ENCODE measurements at places on chromosomes 3 and 15.

DNA sequence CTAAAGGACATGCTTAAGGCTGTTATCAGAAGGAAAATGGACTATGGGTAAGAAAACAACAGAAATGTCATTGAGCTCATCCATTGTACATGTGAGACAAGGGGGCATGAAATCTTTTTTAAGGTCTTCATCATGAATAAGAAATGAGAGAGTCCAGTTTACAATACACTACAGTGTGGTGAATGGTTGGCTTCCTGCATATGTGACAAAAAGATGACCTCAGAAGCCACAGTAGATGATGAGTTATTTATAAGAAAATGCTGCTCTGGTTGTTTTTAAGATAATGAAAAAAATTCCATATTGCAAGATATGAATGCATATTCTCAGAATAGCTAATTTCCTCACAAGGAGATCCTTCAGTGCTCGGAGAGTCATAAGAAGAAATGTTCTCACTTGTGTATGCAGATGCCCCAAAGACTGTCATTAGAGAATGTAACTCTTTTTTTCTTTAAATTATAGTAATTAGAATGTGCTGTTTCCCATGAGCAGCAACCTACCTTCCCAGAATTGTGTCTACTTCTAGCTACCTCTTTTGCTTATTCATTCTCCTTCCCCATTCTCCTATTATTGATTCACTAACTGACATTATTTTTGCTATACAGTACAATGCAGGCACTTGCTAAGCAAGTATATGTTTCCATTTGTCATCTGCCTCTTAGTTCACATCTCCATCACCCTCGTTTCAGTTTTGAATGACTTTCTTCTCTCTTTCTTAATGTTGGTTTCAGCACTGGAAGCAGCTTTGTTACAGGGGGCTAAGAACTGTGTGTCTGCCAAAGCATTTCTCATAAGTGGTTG lies 152.0 kb upstream of the PEX5L start:
- DNase-seq = no peak

- no peak for DNase-seq
Observed at GRCh38 chr3:76976996-76977395, 62.9 kb upstream of the ROBO2 start.

DNA sequence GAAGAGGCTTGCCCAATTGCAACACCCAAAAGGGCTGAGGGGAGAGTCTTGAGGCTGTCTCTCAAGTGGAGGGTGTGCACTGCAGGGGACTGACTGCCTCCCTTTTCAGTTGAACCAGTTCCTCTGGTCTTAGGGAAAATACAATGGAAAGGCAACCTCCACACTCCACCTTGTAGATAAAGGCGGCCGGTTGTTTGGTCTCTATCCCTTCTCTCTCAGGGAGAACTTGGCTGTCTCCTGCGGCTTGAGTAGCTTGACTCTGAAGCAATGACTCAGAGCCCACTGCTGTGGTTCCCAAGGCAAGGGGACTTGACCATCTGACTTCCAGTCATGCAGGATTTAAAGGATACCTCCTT lies 143.2 kb upstream of the UMPS start:
- no peak for DNase-seq

DNA sequence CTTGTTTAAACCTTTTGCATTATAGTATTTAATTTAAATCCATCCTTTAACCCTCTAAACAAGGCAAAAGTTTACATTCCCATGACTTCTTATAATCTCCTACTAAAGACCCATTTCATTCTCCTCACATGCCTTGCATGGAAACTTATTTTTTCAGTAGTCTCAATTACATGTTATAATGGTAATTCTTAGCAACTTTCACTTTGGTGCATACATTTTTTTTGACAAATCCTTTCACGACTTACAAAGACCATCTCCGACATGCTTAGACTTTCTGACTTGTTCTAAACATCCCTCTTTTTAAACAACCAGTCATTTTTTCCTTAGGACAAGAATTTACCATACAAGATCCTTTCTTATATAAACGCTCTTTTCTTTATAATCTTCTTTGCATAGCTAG lies 615.4 kb upstream of the GBE1 start:
- DNase-seq = no peak

DNA sequence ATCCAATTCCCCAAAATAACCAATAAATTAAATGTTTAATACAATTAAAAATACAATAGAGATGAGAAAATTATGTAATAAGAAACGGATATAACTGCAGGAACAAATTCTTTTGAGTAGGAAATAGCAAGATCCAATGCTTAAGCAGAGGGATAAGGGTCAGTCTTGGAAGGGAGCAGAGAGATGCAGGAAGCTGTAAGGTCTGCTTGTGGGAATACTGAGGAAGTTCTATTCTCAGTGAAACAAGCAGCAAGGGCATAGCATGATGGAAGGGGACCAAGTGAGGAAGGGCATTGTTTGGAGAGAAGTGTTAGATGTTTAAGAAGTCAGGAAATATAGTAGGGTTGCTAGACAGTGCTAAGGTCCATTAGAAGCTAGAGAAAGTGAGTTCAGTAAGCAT lies 409.0 kb downstream of the TBC1D5 start:
- DNase-seq = no peak

DNA sequence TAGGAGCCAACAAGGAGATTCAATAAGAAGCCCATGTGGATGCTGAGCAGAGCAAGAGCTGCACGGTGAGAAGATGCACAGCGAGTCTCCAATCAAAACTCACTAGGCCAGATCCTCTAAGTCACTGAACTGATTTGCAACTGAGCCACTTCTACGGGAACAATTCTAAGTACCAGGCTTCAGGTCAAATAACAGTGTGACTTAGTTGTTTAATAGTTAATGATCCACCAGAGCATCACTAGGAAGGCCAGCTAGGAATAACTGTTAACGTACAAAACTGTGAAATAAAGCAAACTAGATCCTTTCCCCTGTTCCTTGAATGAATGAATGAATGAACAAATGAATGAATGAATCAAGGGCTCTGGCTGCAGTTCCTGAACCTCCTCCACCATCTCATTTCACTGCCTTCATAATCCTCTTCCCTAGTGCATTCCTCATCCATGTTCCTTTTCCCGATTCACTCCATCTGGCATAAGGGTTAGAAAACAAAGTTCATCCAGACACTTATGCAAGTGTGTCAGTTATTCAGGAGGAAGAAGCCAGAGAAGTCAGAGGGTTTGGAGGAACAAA lies 59.7 kb downstream of the ATP8B4 start:
- no peak for DNase-seq

GRCh38 chr15:90119367-90119766 lies 17.1 kb upstream of the IDH2 start:
- no peak for DNase-seq

DNA sequence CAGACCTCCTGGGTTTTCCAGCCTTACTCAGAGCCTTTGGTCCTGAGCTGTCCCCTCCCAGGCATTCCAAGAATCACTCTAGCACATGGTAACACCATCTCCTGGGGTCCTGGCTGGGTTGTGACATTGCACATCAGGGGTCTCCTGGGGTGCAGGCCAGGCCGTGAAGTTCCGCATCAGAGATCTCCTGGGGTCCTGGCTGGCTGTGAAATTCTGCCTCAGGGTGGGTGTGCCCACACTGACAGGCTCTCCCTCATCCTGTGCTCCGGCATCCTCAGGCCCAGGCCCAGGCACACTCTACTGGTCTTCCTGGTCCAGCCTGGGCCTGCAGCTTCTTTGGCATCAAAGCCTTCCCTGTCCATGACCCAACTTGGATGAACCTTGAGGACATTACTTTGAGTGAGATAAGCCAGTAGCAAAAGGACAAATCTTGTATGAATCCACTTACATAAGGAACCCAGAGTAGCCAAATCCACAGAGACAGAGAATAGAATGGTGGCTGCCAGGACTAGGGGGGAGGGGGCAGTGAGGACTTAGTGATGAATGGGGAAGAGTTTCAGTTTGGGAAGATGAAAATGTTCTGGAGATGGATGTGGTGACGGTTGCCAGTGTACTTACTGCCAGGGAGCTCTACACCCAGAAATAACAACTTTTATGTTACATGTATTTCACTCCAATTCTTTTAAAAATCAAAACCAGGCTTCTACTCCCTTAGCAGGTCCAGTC lies 49.1 kb upstream of the KLF13 start:
- no peak for DNase-seq

DNA sequence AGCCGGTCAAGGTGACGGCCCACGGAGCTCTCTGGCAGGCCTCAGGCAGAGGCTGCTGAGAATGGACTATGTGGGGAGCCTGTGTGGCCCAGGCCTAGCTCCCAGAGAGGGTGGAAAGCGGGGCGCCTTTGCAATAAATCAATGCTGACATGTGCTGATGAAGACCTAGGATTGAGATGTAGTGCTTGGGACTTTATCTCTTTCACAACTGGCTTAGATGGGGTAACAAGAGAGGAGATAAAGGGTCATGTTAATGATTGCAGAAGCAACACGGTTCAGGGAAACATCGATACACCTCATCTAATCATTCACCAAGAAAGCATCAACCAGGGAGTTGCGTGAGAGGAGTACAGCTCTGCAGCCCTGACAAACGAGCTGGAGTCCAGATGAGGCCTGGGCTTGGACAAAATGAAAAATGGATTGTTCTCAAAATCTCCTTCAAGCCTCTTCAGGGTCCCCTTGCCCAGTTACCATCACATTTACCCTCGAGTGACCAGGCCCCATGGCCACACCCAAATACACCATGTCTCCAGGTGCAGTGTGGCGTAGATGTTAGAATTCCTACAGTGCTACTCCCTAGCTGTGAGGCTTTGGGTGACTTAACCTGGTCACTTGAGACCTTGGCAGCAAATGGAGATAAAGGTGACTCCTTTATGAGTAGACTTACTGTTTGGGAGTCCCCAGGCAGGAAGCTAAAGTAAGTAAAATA lies 146.4 kb upstream of the LIPC start:
- DNase-seq = no peak

DNA sequence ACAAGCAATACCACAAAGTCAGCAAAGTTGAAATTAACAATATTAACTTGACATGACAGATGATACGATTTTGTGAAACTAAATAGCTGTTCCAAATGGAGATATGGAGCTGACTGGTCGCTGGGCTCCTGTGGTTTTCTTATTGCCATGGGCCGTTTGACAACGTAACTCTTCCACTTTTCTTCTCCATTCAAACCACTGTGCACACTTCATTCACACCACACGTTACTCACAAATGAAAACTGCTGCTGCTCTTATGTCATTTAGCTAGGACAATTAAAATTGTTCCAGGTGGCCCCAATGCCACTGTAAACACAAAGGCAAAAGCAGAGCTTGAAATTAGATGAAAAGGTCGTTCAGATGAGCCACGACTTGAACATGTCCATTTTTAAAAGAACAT lies 94.0 kb upstream of the VGLL4 start:
- DNase-seq = no peak

GRCh38 chr15:54159012-54159411 lies 180.8 kb downstream of the UNC13C start:
- DNase-seq = no peak

DNA sequence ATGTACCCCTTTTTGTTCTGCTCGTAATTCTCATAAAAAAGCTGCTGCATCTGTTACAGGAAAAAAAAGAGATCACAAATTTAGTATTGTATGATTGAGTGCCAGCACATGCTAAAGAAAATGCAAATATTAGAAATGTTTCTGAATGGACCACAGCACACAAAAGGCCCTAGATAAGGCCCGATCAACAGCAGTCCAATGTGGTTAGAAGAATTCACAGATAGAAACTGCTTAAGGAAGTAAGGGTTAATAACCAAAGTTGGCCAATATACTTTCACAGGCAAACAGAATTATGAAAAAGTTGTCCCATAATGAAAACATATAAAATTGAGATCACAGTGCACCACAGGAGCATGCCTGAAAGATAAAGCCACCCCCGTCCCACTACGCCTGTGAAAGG lies 72.9 kb downstream of the CHSY1 start:
- DNase-seq = no peak

GRCh38 chr3:15497964-15498363 lies 23.5 kb downstream of the COLQ start:
- DNase-seq = no peak

- DNase-seq = no peak
Observed at GRCh38 chr15:57921371-57921770, 144.1 kb downstream of the ALDH1A2 start.
